Globus pallidus (tissue), 1 donor: ENCODE measurements at places on chromosomes 3 and 15.

GRCh38 chr3:67901681-67902080, 247.3 kb upstream of the SUCLG2 start:
- DNase-seq: no peak

DNA sequence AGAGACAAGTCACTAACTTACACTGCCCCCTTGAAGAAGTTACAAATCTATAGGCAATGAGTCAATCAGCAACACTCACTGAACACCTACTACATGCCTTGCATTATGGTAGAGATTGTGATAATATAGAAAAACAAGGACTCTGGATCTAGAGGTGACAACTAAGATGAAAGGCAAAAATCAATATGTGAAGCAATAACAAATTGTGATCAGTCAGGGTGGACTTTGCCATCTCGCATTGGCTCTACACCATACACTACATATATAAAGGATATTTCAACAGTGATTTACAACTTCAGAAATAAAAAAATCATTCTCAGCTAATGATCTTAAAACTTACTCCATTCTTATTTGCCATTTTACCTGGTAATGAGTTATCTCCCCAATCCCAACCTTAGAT, 210.7 kb upstream of the CD96 start:
- DNase-seq: no peak

- no peak for DNase-seq
These were observed 831.5 kb upstream of the NR2F2 start for GRCh38 chr15:95498961-95499360.

DNA sequence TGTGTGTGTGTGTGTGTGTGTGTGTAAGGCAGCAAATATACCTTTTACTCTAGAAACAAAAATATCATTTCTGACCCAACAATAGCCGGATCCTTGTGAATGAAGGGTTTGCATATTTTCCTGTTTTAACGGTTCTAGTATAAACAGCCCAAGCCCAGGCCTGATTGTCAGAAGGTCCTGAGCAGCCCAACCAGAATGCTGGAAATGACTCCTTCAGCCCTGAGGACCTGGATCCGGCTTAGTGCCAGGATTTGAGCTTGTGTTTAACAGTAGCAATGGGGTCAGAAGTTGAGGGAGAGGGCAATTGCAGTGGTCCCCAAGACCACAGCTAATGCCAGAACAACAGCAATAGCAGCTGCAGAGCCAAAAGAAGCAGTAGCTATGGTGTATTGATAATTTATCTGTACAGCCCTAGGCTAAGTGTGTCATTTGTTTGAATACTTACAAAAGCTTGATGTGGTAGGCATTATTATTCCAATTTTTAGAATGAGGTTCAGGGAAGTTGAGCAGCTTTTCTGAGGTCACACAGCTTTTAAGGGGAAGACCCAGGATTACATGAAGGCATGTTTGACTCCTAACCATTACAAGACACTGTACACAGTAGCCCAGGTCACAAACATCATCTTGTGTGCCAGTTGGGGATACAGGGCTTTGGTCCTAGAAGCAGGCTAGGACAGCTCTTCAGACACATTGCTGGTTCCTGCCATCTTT, 12.8 kb downstream of the FOXL2 start:
- no peak for DNase-seq

GRCh38 chr3:56795097-56795828, 6.5 kb downstream of the ARHGEF3 start:
- no peak for DNase-seq

GRCh38 chr15:98996169-98996568, 11.4 kb downstream of the PGPEP1L start:
- no peak for DNase-seq

DNA sequence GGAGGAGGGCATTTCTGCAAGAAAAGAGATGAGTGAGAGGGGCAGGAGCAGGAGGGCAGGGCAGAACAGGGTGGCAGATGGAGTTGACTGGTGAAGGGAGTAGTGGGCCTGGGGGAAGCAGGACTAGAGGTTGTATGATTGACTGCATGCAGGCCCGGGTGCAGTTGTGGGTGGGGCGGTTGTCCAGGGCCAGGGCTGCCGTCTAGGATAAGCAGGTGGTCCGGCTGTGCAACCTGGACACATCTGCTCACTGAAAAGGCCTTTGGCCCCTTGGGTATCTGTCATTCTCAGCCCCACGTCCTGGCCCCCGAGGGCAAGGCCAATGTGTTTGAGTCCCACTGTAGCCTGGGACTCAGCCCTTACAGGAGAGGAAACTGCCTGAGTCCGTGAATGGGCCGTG, 25.4 kb downstream of the ALS2CL start:
- no peak for DNase-seq

- DNase-seq: no peak
These were observed 22.6 kb upstream of the SLCO2A1 start for GRCh38 chr3:134052370-134052769.

GRCh38 chr3:179969525-179969924, 67.2 kb downstream of the PEX5L start:
- no peak for DNase-seq

- no peak for DNase-seq
These were observed 1.4 kb downstream of the B4GALT4 start for GRCh38 chr3:119239206-119239820.

- no peak for DNase-seq
These were observed 64.4 kb downstream of the SLMAP start for GRCh38 chr3:57820479-57820878.

- no peak for DNase-seq
These were observed 1.7 kb downstream of the LRRC3B start for GRCh38 chr3:26624209-26624765.

DNA sequence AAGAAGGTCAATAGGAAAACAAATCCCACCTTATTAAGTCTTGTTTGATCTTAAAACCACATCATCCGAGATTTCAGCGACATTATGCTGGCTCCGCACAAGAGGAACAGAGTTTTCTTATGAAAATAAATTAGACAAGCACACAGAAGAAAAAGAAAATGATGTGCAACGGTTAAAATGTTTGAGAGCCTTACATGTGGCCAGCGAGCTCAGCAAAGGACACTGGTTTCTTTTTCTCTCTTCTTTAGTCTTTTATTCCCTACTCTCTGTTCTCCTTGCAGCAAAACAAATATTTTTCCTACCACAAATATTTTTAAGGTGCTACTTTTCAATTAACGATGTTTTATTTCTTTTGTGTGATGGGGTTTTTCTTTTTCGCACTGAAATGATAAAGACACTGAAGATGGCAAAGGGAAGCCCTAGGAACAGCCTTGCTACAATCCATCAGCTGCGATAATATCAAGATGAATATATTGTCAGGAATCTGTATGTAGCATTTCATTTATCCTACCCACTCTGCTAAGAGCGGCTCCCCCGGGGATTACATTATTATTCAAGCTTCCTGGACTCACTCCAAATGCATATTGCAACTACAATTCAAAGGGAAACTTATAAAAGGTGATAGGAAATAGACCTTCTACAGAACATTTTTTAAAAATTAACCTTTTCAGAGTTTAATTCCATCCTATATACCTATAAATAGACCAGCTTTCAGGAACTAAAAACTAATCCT, 72.9 kb downstream of the ANXA2 start:
- no peak for DNase-seq

DNA sequence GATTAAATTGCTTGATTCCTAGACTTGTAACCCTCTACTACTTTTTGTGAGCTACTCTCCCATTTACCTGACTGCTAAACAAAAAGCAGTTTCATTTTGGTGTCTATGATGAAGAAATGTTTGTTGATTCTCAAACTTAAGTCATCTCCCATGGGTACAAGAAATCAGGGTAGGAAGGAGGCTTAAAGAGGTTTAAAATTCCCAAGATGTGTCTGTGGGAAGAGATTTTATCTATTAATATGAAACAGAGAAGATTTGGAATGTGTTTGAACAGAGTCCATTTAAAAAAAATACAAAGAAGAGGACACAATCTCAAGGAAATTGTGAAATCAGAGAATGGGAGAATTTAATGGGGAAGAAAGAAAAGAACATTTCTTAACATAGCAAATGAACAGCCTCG, 14.8 kb downstream of the P3H2 start:
- DNase-seq: no peak

GRCh38 chr3:191499307-191500080, 38.5 kb downstream of the PYDC2 start:
- DNase-seq: peak; percentile 11

DNA sequence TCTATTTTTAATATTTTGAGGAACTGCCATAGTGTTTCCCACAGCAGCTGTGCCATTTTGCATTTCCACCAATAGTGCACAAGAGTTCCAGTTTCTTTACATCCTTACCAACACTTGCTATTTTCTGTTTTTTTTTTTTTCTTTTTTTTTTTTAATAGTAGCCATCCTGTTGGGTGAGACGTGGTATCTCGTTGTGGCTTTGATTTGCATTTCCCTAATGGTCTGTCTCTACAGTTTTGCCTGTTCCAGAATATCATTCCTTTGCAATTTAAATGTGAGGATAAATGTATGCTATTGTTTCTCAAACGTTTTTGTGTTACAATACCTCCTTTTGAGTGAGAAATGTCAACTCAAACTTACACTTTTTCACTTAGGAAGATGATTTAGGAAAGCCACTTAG, 22.4 kb downstream of the RCN2 start:
- DNase-seq: no peak

- no peak for DNase-seq
These were observed 15.2 kb downstream of the IVD start for GRCh38 chr15:40420793-40421192.

- no peak for DNase-seq
These were observed 868.8 kb downstream of the NTRK3 start for GRCh38 chr15:87387766-87388165.

- DNase-seq: peak; percentile 27
These were observed 543 bp downstream of the ARPIN start for GRCh38 chr15:89912145-89912673.

DNA sequence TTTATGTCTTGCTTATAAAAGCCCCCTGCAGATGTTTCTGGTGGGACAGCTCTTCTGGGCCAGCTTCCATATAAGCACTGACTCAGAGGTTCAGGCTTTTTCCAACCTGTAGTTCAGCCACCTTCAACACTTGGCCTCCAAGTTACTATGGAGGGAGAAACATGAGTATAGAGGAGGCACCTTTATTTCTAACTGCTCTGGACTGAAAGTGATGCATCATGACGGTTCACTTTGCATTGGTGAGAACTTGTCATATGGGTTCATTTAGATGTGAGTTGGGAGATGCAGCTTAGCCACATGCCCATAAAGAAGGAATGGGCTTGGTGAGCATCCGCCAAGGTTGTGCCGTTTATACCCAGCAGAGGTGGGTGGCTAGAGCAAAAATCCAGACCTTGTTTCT, 58.8 kb upstream of the CFAP161 start:
- DNase-seq: no peak

- no peak for DNase-seq
These were observed 20.4 kb downstream of the CFAP100 start for GRCh38 chr3:126414961-126415660.

DNA sequence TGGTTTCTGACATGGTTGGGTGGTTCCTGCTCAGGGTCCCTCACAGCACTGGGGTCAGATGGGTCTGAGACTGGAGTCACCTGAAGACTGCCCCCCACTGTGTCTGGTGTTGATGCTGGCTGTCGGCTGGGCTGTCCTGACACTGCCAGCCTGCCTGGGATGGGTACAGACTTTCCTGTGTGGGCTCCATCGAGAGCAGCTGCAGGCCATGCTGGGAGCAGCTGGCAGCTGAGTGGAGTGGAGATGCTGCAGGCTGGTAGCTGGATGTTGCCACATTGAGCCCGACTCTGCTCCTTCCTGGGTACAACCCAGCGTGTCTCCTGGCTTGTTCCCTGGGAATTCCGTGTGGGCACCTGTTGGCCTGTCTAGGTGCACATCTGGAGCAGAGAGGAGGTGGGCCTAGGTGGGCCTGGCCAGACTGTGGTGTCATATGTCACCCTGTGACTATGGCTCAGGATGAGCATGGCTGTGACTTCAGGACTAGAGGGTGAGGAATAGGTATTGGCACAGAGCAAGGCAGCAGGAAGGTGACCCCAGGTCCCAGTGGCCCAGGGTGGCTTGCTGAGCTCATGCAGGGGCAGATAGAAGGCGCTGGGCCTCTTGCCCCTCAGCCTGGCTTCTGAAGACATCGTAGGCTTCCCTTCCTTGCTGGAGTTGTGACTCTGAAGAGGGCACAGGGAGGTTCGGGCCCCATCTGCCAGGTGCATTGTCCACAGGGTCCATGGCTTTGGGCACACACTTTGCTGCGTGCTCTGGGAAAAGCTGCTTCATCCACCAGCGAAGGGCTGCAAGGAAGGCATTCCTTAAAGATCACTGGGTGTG, 40.0 kb upstream of the PRR23E start:
- DNase-seq: no peak

GRCh38 chr15:78567531-78567930, 2.2 kb downstream of the CHRNA5 start:
- DNase-seq: no peak

GRCh38 chr3:182500289-182500688, 293.0 kb upstream of the ATP11B start:
- no peak for DNase-seq

DNA sequence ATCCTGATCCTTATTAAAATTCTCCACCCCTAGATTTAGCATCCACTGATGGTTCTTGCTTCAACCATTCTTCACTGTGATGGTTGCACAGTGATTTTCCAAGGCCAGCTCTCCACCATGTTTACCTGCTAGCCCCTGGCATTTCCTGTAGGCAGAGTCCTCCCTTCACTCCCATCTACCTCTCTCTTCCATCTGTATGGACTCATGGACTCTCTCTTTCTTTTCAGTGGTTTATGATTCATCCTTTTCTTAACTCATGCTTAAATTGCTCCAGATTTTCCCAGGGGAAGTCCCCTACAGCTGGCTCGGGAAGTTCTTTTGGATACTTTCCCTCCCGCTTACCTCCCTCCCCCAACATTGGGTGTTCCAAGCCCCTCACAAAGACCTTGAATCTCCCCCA, 18.7 kb downstream of the TGM4 start:
- DNase-seq: no peak
